ENCODE measurements at places on chromosomes 2 and 18. TPM values are rescaled to one million over a fixed set of nuclear protein-coding genes. Genes with fewer than 3 reads are reported as not detected.

Gene IL1F10
- not detected for total RNA-seq

Gene CRACDL
- under 0.01 TPM for total RNA-seq

Gene WDR54
- total RNA-seq: 19.7 TPM

Gene ALK
- total RNA-seq: not detected

Gene CPO
- total RNA-seq: 0.32 TPM

Gene ACTR3
- total RNA-seq: 336 TPM

All from articular chondrocyte of knee joint (primary cell).